ENCODE measurements at places on chromosomes 3 and 15. TPM values are rescaled to one million over a fixed set of nuclear protein-coding genes. Genes with fewer than 3 reads are reported as not detected.

The HMG20A gene
- polyA plus RNA-seq: 75.0 TPM

The FOXL2 gene
- not detected for polyA plus RNA-seq

DNA sequence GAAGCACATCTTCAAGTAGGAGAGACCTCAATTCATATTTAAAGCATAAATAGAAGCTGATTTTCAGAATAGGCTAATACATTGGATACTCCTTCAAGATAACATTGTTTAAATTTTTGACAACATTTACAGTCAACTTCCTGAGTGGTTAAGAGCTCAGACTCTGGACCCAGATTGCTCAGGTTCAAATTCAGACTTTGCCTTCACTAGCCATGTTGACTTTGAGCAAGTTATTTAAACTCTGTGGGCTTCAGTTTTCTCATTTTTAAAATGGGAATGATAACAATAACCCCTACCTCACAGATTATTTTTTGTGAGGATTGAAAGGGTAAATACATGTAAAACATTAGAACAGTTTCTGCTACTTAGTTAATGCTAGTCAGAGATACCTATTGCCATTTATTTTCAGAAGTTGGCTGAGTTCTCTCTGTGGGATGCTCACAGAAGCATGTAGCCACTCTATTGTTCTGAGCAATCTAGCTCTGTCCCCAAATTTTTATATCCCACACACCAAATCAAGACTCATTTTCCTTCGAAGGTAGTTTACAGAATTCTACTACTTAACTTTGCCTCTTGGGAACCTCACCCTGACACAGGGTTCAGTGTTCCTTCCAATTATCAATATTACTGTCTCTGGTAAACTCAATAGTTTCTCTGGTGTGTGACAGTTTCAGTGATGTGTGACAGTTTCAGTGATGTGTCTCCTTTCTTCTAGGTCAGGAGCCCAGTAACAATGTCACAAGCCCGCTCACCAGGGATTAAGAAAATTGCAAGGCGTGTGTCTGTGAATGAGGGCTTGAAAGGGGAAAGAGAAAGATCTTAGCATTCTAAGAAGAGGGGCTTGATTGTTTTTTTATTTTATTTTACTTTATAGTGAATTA, 79.4 kb upstream of the OSTN start:
- no peak for DNase-seq

DNA sequence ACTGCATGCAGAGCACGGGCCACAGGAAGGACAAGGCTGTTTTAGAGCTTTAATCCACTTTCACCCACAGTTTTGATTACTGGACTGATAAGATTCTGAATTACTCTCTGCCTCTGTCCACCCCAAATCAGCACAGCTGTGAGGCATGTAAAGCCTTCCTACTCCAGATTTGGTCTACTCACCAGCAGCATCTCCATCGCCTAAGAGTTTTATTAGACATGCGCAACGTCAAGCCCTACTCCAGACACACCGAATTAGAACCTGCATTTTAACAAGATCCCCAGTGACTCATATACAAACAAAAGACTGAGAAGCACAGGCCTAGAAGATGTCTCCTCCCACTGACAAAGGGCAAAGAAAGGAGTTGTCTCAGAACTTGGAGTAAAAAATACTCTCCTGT, 221.2 kb downstream of the TUSC7 start:
- no peak for DNase-seq

DNA sequence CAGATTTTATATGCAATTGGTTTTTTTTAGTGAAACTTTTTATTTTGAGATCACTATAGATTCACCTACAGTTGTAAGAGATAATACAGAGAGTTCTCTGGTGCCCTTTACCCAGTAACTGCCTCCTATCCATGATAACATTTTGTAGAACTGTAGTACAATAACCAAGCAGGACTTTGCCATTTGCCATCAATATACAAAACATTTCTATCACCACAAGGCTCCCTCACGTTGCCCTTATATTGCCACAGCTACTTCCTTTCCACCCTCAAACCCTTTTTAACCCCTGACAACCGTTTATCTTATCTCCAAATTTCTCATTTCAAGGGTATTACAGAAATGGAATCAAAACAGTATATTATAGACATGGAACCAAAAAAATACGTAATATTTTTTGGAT, 130.7 kb upstream of the GOLGA6L4 start:
- DNase-seq: no peak

DNA sequence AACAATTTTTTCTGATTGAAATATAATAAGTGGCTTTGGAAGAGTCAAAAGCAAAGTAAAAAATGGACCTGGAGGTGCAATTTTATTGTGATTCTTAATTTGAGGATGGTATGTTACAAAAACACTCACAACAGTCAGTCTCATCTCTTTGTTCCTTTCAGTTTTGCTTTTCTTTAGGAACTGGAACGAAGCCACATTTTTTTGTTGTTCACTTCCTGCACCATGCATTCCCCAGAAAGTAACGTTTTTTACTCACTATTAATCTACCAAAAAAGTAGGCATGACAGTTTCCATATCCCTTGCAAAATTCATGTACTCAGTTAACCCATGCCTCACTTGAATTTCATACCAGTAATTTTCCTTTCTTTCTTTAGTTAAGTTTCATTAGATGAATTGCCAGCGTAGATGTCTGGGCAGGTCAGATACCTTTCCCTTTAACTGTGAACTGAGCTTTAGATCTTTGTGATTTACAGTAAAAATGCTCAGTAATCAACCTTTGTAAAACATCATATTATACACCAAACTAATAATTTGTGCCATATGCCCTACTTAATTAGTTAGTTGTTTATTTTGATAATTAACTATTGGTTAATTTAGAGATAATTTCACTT, 384.3 kb downstream of the ROBO1 start:
- no peak for DNase-seq

All from right renal cortex interstitium (tissue), 3 donors.